ENCODE measurements at places on chromosomes 7 and 10. TPM values are rescaled to one million over a fixed set of nuclear protein-coding genes. Genes with fewer than 3 reads are reported as not detected.

DNA sequence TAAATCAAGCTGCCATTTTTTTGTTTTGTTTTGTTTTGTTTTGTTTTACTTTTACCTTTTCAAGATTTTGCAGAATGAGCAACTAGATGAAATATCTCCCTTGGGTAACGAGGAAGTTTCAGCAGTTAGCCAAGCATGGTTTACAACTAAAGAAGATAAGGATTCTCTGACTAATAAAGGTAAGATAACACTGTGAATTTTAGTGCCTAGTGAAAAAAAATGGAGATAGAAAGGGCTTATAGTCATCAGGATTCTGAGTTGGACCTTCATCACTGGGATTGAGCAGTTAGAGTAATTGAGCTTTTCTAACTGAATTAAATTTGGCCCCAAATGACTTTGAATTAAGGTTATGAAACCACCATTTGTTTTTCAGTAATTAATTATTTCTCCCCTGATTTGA is 21.2 kb downstream of the DMTF1 start:
- no peak for ATAC-seq

GRCh38 chr10:33153968-33154327 is 180.5 kb downstream of the NRP1 start:
- peak; percentile 70 for ATAC-seq

TMEM130 gene
- not detected for total RNA-seq

GRCh38 chr7:91553410-91553895 is 289.2 kb downstream of the FZD1 start:
- no peak for ATAC-seq
